ENCODE measurements at places on chromosomes 4 and X. TPM values are rescaled to one million over a fixed set of nuclear protein-coding genes. Genes with fewer than 3 reads are reported as not detected.
A peak's percentile ranks its signal among the peaks of the same experiment; 100 is the strongest.

Gene MAMLD1
- 0.34 TPM for total RNA-seq

Gene IL1RAPL2
- total RNA-seq = 0.07 TPM

Gene SPIN2A
- total RNA-seq = 4.5 TPM

Gene LDB2
- 62.4 TPM for total RNA-seq

Gene IDH3G
- 52.9 TPM for total RNA-seq

Gene USP46
- 48.1 TPM for total RNA-seq

DNA sequence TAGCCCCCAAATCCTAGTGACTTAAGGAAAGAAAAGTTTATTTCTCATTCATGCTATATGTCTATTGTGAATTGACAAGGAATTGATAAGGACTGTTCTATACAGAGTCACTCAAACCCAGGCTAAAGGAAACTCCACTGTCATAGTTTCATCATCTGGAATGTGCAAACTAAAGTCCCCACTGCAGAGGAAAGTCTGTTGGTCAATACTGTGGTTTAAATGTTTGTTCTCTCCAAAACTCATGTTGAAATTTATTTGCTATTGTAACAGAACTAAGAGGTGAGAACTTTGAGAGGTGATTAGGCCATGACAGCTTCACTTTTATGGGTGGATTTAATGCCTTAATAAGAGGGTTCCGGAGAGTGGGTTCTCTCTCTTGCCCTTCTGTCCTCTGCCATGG is 149.6 kb downstream of the COX18 start:
- H3K27ac ChIP-seq = no peak overlapping the region
- no peak for DNase-seq
- H3K4me1 ChIP-seq = peaks cover 8% of the 10 kb centered on the region
- H3K36me3 ChIP-seq = no peaks in the 10 kb centered on the region

DNA sequence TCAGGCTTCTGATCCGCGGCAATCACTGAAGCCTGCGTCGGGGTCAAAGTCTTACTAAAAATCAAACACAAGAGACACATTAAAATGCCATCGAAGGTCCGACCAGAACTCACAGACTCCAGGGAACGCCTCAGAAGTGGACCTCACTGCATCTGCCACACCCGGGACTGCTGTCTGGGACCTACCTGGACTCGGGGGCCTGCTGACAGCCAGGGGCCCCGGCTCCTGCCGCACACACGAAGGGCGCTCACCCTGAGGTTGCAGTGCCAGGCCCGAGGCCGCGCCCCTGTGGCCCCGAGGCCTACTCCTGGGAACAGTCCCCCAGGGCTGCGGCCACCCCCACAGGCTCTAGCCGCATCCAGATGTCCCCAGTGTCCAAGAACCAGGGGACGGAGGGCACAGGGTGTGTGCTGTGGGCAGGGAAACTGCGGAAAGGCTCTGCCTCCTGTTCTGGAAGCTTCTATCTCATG is 7.4 kb downstream of the CTBP1 start:
- no peak overlapping the region for H3K4me3 ChIP-seq
- peak; percentile 8 for DNase-seq
- H3K36me3 ChIP-seq = peaks cover 4% of the 10 kb centered on the region

DNA sequence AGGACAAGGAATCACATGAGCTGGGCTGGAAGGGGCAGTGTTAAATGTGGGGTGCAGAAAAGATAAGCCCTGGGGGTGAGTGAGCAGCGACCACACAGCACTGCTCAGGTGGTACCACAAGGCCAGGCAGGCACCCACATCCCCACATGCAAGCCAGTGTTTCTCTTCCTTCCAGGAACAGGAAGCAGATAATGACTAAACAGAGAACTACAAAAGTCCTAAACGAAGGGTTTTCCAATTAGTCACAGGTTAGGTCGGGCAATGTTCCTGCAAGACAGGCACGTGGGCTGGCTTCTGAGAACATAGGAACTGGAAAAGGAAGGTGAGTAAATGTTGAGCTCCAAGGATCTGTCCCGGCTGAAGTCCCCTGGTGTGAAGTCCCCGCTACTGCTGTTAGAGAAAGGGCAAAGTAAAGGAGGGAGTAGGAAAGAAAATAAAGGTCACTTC is 19.5 kb downstream of the RELL1 start:
- no peak overlapping the region for H3K4me3 ChIP-seq
- H3K4me1 ChIP-seq = peaks cover 50% of the 10 kb centered on the region
- H3K27ac ChIP-seq = no peak overlapping the region
- no peak for DNase-seq
- peaks cover 13% of the 10 kb centered on the region for H3K36me3 ChIP-seq

GRCh38 chr4:72205298-72205697 is 173.5 kb downstream of the NPFFR2 start:
- no peaks in the 10 kb centered on the region for H3K27me3 ChIP-seq
- no peak overlapping the region for H3K27ac ChIP-seq
- H3K4me3 ChIP-seq = no peak overlapping the region
- DNase-seq = no peak
- H3K4me1 ChIP-seq = 0 out of 2 replicates have a peak, but pooled peaks cover 2% of the 10 kb centered on the region

DNA sequence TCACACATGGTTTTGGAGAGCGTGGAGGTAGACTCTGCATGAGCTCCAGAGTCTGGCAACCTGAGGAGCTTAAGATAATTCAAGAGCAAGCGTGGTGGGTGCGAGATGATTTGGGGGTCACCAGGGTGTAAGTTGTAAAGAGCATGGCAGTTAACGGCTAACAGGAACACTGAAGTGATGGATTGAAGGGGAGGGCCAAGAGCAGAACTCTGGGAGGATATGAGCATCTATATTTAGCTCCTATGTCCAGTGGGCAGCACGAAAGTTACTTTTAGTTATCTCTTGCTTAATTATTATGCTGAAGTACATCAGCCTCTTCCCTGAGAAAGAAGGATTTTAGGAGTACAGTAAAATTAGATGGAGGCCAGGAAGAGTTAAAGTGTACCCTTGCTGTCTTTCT is 231.9 kb upstream of the HAND2 start:
- no peaks in the 10 kb centered on the region for H3K4me1 ChIP-seq
- DNase-seq = no peak
- no peaks in the 10 kb centered on the region for H3K27me3 ChIP-seq

GRCh38 chrX:9278475-9279233 is 186.2 kb upstream of the TBL1X start:
- H3K36me3 ChIP-seq = no peaks in the 10 kb centered on the region
- no peak overlapping the region for H3K27ac ChIP-seq

- H3K27me3 ChIP-seq = no peaks in the 10 kb centered on the region
- H3K4me1 ChIP-seq = peaks cover 14% of the 10 kb centered on the region
- H3K36me3 ChIP-seq = peaks cover 6% of the 10 kb centered on the region
- H3K4me3 ChIP-seq = no peak overlapping the region
- H3K27ac ChIP-seq = peak overlapping the region; percentile 58
These were observed 99.1 kb upstream of the TLR2 start for GRCh38 chr4:153585026-153585425.

DNA sequence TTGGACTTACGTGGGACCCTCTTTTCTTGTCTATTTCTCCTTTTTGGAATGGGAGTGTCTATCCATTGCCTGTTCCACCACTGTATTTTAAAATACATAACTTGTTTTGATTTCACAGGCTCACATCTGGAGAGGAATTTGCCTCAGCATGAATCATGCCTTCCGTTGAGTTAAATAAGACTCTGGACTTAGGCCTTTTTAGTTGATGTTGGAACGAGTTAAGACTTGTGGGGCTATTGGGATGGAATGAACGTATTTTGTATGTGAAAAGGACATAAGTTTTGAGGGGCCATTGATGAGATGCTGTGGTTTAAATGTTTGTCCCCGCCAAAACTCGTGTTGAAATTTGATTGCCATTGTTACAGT is 66.2 kb downstream of the BEX3 start:
- H3K27ac ChIP-seq = 0 out of 2 replicates have a peak overlapping the region, but pooled peaks have one; percentile 6
- peaks cover 61% of the 10 kb centered on the region for H3K4me1 ChIP-seq
- no peak overlapping the region for H3K4me3 ChIP-seq
- no peaks in the 10 kb centered on the region for H3K36me3 ChIP-seq
- no peak for DNase-seq

DNA sequence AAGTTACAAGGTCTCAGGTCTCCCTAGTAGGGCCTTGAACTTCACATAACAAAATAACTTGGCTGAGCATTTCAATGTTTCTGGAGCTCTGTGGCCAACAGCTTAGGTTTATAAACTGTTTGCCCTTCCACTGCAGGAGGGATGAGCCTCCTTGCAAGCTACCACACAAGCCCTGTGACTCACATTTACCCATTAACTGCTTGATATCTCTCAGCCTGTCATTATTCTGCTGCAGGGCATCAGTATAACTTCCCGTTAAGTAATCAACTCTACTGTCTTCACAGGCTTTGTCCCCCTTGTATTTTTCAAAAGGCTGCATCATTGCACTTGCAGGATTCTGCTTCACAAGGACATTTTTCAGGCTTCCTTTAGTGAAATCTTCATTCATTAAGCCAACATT is 151.7 kb upstream of the CXCL13 start:
- no peaks in the 10 kb centered on the region for H3K36me3 ChIP-seq
- no peak for DNase-seq
- H3K27me3 ChIP-seq = peaks cover 8% of the 10 kb centered on the region
- H3K4me1 ChIP-seq = no peaks in the 10 kb centered on the region

Data from WTC11 (cell line).